ENCODE measurements at places on chromosomes 12 and 14. TPM values are rescaled to one million over a fixed set of nuclear protein-coding genes. Genes with fewer than 3 reads are reported as not detected.
A peak's percentile ranks its signal among the peaks of the same experiment; 100 is the strongest.

DNA sequence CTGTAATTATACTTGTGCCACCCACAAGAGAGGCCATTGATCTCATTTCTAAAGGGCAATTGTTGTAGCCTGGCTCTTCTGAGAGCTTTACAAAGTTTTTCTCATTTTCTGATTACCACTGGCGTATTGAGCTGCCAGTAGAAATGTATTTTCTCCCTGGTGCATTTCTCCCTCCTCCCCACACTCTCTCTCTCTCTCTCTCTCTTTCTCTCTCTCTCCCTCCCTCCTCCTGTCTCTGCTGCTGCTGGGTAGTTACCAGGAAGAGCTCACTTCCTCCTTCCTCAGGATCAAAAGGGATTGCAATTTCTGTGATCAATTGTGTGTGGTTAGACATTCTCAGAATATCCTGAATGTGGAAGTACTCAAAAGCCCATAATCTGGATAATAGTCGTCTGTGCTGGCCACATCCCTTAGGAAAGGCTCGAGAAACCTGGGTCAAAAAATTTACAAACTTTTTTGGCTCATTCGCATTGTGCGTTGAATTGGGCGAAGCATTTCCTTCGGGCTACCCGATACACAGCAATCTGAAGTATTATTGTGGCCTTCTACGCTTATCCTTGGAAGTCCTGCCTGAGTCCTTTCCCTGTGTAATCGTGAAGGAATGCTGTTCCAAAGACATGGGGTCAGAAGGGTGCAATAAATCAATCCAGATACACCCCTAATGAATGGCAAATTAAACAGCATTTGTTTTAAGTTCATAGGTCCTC, 254.8 kb downstream of the MSRB3 start:
- DNase-seq, result no peak
- no peak overlapping the region for H3K27ac ChIP-seq
- no peak overlapping the region for H3K4me3 ChIP-seq
- no peaks in the 10 kb centered on the region for H3K4me1 ChIP-seq
- H3K27me3 ChIP-seq, result no peaks in the 10 kb centered on the region

GRCh38 chr12:121443911-121444841, 44.3 kb downstream of the RNF34 start:
- DNase-seq, result peak; percentile 55
- no peak overlapping the region for H3K27ac ChIP-seq
- peaks cover 7% of the 10 kb centered on the region for H3K4me1 ChIP-seq
- H3K27me3 ChIP-seq, result no peaks in the 10 kb centered on the region
- H3K4me3 ChIP-seq, result no peak overlapping the region

- no peaks in the 10 kb centered on the region for H3K36me3 ChIP-seq
- H3K27ac ChIP-seq, result no peak overlapping the region
- H3K4me3 ChIP-seq, result no peak overlapping the region
- no peaks in the 10 kb centered on the region for H3K4me1 ChIP-seq
- H3K27me3 ChIP-seq, result no peaks in the 10 kb centered on the region
- DNase-seq, result no peak
Observed at GRCh38 chr12:131565267-131566015, 145.4 kb upstream of the SFSWAP start.

GRCh38 chr12:39112064-39112463, 206.7 kb upstream of the CPNE8 start:
- no peak overlapping the region for H3K4me3 ChIP-seq
- no peaks in the 10 kb centered on the region for H3K27me3 ChIP-seq
- DNase-seq, result no peak
- no peak overlapping the region for H3K27ac ChIP-seq
- no peaks in the 10 kb centered on the region for H3K36me3 ChIP-seq
- H3K4me1 ChIP-seq, result no peaks in the 10 kb centered on the region

GRCh38 chr12:34399631-34400410, 377.5 kb downstream of the ALG10 start:
- no peaks in the 10 kb centered on the region for H3K27me3 ChIP-seq
- no peaks in the 10 kb centered on the region for H3K36me3 ChIP-seq
- H3K27ac ChIP-seq, result no peak overlapping the region
- H3K4me1 ChIP-seq, result no peaks in the 10 kb centered on the region

DNA sequence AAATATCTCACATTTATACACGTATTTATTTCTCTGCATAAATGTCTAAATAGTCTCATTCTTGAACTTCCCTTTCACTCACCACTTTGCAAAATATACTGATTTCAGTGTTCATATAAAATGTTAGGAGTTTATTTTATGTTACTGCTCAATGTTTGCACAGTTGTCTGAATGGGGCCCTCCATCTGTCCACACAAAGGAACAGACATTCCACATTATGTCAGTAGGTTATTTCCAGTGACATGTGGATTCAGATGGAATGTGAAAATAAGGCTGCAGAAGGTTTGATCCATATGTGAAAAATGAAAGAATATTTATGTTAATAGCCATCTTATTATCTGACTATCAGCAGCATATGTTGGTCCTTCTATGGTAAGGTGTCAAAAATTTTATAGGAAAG, 994.4 kb upstream of the SEL1L start:
- no peak overlapping the region for H3K4me3 ChIP-seq
- H3K4me1 ChIP-seq, result no peaks in the 10 kb centered on the region
- H3K27me3 ChIP-seq, result no peaks in the 10 kb centered on the region
- no peak overlapping the region for H3K27ac ChIP-seq
- DNase-seq, result no peak

DNA sequence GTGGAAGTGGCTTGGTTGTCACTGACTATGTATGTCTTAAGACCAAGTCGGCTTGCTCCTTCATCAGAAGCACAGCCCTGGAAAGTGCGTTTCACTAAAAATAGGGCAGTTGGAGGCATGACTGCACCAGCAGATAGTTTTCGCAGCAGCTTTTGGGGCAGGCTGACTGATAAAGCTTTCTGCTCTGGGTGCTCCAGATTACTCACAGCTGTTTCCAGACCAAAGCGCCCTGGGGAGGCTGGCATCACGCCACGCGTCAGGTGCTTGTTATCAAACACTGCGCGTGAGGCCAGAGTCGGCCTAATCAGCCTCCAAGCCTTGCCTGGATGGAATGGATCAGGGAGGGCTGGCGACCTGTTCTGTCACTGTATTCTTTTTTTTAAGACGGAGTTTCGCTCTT, 13.3 kb upstream of the LRRC10 start:
- H3K4me1 ChIP-seq, result no peaks in the 10 kb centered on the region
- no peak overlapping the region for H3K4me3 ChIP-seq
- no peak overlapping the region for H3K27ac ChIP-seq

DNA sequence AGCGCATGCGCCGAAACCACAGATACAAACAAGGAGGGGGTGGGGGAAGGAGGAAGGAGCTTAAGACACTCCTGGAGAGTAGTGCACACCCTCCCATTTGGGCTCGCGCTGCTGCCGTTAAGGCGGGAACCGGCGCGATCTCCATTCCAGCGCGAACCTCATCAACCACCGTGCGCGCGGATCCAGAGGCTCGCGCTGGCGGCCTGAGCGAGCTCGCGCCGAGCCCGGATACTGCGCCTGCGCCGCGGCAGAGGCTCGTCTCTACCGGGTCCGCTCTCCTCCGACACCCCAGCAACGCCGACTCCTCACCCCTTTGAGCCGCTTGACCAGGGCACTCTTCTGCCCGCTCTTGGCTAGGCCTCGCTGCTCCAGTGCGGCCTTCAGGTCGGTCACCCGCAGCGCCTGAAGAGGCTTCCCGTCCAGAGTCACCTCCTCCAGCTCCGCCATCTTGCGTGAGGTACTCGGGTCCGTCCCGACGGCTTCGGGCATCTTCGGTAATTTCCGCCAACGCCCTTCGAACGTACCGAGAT, at the start of gene ACIN1:
Gene ACIN1 (minus strand): TSS at position 471 of the 530 bp plus-strand sequence. CDS start 24 bp downstream, at position 447.
- peak within 1 kb of the TSS; percentile 74 for H3K4me3 ChIP-seq
- no peaks in the 10 kb centered on the region for H3K27me3 ChIP-seq
- H3K27ac ChIP-seq, result peak within 1 kb of the TSS; percentile 98
- H3K36me3 ChIP-seq, result peaks cover 17% of the 10 kb centered on the region
- H3K4me1 ChIP-seq, result peaks cover 4% of the 10 kb centered on the region

DNA sequence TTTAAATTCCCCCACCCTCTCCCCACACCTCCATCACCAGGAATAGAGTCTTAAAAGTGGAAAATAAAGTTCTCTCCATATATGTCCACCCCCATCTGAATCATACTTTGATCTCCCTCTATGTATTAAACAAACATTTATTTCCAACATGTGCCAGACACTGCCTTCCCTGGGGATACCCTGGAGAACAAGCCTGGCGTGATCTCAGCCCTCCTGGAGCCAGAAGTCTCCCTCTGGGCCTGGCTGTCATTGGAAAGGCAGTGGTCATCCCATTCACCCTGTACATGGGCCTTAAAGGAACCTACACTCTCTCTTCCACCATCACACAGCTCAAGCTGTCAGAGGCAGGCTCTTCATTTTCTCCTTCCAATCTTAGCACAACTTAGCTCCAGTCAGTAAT, 143.6 kb downstream of the EMP1 start:
- no peak for DNase-seq
- H3K4me1 ChIP-seq, result no peaks in the 10 kb centered on the region
- no peak overlapping the region for H3K27ac ChIP-seq
- no peak overlapping the region for H3K4me3 ChIP-seq

DNA sequence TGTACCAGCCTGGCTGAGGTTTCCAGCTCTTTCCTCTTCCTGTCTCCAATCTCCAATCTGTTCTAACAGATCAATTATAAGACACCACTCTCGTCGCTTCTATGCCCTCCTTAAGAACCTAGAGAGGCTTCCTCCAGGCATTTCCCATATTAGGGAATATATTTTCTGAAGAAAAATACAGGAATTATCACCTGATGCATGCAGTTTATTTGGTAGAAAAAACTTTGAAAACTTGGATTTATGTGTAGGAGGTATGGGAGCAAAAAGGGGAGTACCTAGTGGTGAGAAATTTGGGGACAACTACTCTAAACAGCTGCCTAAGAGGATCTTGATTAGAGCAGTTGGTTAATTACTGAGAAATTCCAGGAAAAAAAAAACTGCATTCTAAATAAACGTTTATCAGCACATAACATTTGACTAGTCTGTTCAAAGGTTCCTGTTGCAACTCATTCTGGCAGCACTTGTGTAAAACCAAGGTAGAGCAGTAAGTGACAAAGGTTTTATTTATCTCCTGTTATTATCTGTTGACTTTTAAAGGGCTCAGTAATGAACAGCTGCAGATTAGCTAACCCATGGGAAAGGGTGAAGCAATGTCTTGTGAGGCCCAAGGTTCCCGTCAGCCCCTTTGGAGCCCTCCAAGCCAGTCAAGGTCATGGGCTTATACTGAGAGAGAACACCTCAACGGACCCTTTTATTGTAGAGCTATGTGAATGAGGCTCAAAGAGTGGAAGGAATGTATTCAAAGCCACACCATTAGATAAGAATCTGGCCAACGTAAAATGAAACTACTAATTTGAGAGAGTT, 36.4 kb upstream of the NR1H4 start:
- no peak overlapping the region for H3K27ac ChIP-seq
- DNase-seq, result no peak
- no peaks in the 10 kb centered on the region for H3K36me3 ChIP-seq
- H3K27me3 ChIP-seq, result no peaks in the 10 kb centered on the region
- peaks cover 4% of the 10 kb centered on the region for H3K4me1 ChIP-seq
- no peak overlapping the region for H3K4me3 ChIP-seq

GRCh38 chr14:93784878-93785277, 3.4 kb downstream of the PRIMA1 start:
- H3K27ac ChIP-seq, result no peak overlapping the region
- no peaks in the 10 kb centered on the region for H3K4me1 ChIP-seq
- H3K4me3 ChIP-seq, result no peak overlapping the region
- H3K36me3 ChIP-seq, result no peaks in the 10 kb centered on the region
- peaks cover 16% of the 10 kb centered on the region for H3K27me3 ChIP-seq
- DNase-seq, result no peak

KCNH5 gene
- total RNA-seq, result not detected

BICDL1 gene
- total RNA-seq, result 11.1 TPM

CCDC175 gene
- 0.32 TPM for total RNA-seq
